ENCODE measurements at places on chromosomes 13 and 19. TPM values are rescaled to one million over a fixed set of nuclear protein-coding genes. Genes with fewer than 3 reads are reported as not detected.

The PRRG2 gene
- total RNA-seq, result 1.1 TPM

The CYP4F12 gene
- total RNA-seq, result 14.1 TPM

The IZUMO1 gene
- not detected for total RNA-seq

The SLC7A1 gene
- 33.8 TPM for total RNA-seq

The PRR36 gene
- total RNA-seq, result not detected

The PLK5 gene
- total RNA-seq, result 0.15 TPM

The CEACAM1 gene
- 1.2 TPM for total RNA-seq

The F10 gene
- total RNA-seq, result 6.9 TPM

The TMEM272 gene
- total RNA-seq, result not detected

The ARHGAP35 gene
- 42.9 TPM for total RNA-seq

The APOC4 gene
- not detected for total RNA-seq

The CYP4F8 gene
- not detected for total RNA-seq

The IFNL4 gene
- total RNA-seq, result not detected

The FSD1 gene
- total RNA-seq, result not detected

The INSR gene
- total RNA-seq, result 68.4 TPM

The MCF2L gene
- 25.0 TPM for total RNA-seq

The ZNF43 gene
- total RNA-seq, result 9.6 TPM

The PRTN3 gene
- total RNA-seq, result not detected

The EHD2 gene
- total RNA-seq, result 149 TPM

The RFPL4AL1 gene
- not detected for total RNA-seq

The SMIM17 gene
- 1.4 TPM for total RNA-seq

The CD209 gene
- 11.2 TPM for total RNA-seq

The ETV2 gene
- total RNA-seq, result not detected

The ANGPTL4 gene
- total RNA-seq, result 4.4 TPM

The IRS2 gene
- total RNA-seq, result 43.9 TPM

The EFNB2 gene
- total RNA-seq, result 39.7 TPM

The ADAT3 gene
- total RNA-seq, result 4.2 TPM

The ZNF570 gene
- 12.1 TPM for total RNA-seq

The TGFB1 gene
- 12.9 TPM for total RNA-seq

The GDF15 gene
- 0.62 TPM for total RNA-seq

The KL gene
- 4.9 TPM for total RNA-seq

The METTL21C gene
- not detected for total RNA-seq

The KLK15 gene
- not detected for total RNA-seq

The CCDC169 gene
- total RNA-seq, result not detected

The ILF3 gene
- total RNA-seq, result 128 TPM

The TMC4 gene
- total RNA-seq, result 0.31 TPM

The SLC25A15 gene
- total RNA-seq, result 14.4 TPM

The NECTIN2 gene
- total RNA-seq, result 37.2 TPM

The CEACAM7 gene
- 0.96 TPM for total RNA-seq

The CRX gene
- total RNA-seq, result not detected

The OLFM2 gene
- total RNA-seq, result 8.6 TPM

The SIGLEC10 gene
- 2.2 TPM for total RNA-seq

Measured in gastroesophageal sphincter (tissue), 4 donors.